Stimulated activated CD8-positive, alpha-beta memory T cell treated with anti-CD3 and anti-CD28 coated beads, Interleukin-2, amount 100 ng/mL, for 1 hour (primary cell): ENCODE measurements at places on chromosomes 2 and 18.

DNA sequence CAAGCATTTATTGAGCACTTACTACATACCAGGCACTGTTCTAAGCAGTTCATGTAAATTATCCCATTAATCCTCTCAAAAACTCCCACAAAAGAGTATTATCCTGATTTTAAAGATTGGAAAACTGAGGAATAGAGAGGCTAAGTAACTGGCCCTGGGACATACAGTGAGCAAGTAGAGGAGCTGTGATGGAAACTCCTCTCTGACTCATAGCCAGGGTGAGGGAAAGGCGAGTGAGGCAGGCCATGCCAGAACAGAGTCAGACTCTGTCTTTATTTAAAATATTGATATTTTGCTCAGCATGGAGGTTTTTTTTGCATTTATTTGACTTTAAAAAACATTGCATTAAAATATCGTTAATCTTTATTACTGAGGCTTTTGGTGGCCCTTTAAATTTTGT lies 208.0 kb downstream of the LOXHD1 start:
- no peak for DNase-seq

DNA sequence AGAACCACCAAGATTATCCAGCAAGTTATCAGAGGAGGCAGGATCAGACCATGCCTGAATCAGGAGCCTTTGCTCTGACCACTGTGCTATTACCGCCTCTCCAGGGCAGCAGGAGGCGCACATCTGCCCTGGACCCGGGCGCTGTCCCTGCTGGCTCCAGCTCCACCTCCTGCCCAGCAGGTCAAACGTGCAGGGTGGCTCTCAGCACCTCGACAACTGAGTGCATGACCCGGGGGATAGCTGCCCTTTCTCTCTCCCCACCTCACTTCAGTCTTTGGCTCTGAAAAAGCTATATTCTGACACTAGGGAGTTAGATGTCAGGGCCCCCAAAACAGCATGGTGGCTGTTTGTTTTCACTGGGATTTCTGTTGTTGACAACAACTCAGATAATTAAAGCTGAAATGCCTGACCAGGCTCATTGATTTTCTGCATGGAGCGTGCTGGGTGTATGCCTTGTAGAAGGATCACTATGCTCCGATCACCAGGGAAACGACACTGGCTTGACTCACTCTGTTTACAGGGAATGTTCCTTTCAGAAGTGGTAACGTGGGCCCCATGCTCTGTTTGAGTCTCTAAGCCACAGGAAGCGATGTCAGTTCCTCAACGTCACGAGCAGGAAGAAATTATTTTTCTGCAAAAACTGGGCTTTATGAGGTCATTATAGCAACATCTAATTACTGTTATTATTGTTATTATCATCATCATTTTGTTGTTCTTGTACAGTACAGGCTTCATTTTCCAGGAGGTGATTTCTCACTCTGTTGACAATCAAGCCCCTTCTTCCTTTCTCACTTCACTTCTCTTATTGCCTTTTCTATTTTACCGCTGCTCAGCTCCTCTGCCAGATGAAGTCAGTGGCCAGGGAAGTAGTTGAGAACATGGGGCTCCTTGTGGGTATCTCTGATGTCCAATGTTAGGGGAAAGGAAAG lies 125.6 kb downstream of the PLB1 start:
- peak; percentile 55 for DNase-seq

DNA sequence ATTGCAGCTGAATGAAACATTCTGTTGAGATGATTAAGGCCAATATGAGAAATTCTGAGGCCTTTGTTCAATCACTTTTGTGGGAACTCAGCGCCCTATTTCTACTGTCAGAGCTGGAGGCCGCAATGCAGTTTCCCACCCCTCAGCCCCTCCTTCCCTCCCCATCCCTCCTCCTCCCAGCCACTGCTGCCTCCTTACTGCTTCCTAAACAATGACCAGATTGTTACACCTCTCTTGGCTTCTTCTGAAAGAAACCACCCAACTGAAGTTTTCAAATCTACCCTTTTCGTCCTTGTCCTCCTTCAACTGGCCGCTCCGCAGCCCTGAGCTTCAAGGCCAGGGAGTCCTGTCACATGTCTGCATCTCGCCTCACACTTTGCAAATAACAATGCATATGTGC lies 36.7 kb upstream of the MAPK4 start:
- no peak for DNase-seq

DNA sequence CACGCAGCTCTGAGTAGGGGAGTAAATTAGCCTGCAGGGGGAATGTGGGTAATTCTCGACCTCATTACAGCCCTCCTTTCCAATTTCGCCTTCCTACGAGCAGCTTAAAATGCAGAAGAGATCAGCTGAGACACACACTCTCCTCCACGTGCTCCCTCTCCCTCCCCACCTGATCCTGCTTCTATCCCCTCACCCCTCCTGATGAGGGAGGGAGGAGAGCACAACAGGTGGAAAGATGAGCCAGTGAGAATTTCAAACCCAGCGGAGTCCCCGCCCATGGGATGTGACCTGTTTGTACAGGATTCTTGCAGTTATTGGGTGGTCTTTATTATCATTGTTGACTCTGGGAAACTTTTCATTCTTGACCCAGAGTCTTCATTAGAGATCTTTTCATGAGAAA lies 35.5 kb downstream of the DDX18 start:
- no peak for DNase-seq

- no peak for DNase-seq
These were observed 31.0 kb upstream of the ALLC start for GRCh38 chr2:3626812-3627499.

DNA sequence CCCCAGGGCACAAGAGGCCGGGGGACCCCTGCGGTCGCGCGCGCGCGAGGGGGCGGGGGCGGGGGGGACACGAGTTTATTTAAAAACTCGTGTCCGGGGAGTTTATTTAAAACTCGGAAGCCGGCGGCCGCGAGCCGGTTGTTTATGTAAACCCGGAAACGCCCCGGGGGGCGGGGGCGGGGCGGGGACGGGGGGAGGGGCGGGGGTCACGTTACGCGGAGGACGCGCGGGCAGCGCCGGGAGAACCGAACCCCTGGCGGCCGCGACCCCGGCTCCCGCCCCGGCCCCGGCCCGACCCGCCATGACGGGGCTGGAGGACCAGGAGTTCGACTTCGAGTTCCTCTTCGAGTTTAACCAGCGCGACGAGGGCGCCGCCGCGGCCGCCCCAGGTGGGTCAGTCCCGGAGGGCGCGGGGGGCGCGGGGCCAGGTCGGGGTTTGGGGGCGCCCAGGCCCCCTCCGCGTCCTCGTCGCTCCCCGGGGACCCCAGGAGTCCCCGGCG lies 4.4 kb downstream of the NFATC1 start:
- DNase-seq = peak; percentile 58

- no peak for DNase-seq
These were observed 113.8 kb upstream of the SALL3 start for GRCh38 chr18:78865771-78866310.

DNA sequence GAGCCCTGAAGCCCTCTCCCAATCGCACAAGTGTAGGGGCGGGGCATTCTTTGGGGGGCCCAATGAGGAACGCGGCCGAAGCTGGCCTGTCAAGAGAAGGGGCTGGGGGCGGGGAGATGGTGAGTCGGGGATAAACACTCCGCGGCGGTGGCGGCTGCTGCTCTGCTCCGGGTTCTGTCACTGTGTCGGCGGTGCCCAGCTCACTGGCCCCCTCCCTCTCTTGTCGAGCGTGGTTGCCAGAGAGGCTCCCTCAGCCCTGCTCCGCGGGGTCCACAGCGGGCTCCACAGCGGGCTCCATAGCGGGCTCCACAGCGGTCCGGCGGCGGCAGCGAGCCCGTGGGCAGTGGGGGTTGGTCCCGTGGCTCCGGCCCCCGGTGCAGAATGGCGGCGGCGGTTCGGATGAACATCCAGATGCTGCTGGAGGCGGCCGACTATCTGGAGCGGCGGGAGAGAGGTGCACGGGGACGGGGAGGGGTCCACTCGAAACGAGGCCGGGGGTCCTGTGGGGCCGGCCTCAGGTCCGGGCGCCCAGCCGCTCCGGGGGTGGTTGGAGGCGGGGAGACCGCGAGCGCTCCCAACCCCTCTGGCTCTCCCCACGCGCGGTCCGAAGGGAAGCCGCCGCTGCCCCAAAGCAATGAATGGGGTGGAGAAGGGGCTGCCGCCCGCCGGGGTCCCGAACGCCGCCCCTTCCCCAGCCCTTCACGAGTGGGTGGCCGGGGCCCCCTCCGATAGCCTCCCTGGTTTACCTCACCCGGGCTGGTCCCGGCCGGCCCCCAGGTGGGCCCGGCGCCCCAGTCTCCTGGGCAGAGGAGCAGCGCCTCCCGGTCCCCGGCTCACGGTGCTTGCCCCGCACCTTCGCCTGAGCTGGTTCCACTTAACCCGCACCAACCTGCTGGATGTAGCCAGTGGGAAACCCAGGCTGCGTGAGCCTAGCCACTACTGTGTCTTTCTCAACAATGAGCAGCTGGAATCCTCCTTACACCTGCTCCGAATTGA lies at the start of gene MXD1:
Gene MXD1, plus strand, starts transcription at position 160 of the 996 bp plus-strand sequence. Its CDS starts 222 bp downstream, at position 382.
- peak; percentile 99 for DNase-seq

GRCh38 chr2:238330391-238330790 lies 10.1 kb downstream of the TRAF3IP1 start:
- no peak for DNase-seq

DNA sequence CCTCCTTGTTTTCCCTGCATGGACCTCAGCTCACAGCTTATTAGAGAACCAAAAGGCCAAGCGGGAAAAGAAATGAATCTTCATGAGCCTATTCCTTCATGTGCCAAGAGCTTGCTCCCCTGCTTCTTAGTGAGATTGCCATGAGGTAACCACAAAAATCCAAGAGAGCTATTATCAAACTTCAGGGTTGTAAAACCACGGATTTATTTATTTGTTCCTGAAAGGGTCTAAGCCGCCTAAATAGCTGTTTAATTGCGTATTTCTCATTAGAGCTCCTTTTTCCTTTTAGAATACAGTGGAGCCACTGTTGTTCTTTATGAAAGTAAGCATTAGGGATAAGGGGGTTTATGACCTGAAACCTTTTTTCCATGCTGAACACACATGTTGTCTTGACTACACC lies 58.0 kb downstream of the SRD5A2 start:
- DNase-seq = no peak

DNA sequence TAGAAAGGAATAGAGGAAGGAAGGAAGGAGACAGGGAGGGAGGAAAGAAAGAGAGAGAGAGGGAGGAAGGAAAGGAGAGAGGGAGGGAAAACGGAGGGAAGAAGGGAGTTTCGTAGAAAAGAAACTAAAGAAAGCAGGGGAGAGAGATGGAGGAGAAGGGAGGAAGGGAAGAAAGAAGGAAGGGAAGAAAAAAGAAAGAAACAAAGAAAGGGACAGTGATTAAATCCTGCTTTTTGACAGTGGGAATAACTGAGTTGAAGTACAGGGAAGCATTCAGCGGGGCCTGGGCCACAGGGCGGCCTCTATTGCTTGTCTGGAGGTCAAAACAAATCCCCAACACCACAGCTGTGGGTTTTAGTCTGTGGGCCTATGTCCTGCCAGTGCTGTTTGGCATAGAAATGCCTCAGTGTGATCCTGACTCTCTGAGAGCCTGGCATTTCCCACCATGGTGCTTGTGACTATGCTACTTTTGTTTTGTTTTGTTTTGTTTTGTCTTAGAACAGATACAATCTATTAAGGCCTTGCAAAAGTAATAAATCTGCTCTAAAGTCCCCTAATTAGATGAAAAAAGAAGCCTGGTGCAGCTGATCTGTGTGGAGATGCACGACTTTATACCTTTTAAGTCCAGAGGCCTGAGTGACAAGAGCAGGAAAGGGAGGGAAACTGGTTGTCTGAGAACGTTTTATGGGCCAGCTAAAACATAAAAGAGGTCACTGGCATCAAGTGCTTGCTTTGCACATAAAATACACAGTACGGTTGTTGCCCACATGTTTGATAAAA lies 40.0 kb downstream of the IL1RL2 start:
- no peak for DNase-seq

- DNase-seq = no peak
These were observed 769 bp downstream of the ATF2 start for GRCh38 chr2:175167076-175167791.

DNA sequence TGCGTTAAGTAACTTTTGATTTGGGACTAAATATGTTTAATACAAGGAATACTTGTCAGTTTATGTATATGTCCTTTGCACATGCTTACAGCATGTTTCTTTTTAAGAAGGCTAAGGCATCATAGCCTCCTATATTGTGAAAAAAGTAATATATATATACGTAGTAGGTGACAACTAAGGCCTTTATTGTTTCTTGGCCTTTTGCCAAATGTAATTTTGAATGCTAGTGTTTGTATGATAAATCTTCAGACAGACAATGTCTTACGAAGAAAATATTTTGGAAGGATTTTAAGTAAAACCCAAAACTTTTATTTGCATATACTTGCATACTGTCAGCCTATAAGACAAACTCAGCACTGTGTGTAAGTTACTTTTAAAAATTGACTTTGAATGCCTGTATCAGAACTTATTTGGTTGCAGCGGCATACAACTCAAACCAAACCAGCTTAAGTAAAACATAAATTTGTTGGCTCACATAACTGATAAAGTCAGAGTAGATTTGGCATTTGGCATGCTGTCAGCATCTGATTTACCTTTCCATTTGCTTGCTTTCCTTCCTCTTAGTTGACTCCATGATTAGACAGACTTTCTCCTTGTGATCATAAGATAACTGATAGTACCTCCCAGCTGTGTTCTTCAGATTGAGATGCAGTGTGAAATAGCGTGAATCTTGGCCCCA lies 24.4 kb downstream of the UBE2E3 start:
- no peak for DNase-seq

DNA sequence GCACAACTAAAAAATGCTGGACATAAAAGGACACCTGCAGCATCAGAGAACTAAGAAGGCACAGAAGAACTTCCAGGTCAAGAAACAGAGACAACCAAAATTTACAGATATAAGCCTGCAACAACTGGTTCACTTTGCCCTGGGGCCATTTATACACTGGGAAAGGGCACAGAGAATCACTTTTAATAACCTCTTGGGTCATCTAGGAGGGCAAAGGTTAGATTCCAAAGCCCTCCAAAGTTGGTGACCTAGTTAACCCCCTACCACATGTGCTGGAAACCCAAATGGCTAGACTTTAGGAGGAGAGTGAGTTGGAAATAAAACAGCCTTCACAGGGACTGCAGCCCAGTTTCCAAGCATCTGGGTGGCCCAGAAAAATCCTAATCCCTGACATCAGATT lies 3.3 kb downstream of the RNU4ATAC start:
- DNase-seq = no peak

DNA sequence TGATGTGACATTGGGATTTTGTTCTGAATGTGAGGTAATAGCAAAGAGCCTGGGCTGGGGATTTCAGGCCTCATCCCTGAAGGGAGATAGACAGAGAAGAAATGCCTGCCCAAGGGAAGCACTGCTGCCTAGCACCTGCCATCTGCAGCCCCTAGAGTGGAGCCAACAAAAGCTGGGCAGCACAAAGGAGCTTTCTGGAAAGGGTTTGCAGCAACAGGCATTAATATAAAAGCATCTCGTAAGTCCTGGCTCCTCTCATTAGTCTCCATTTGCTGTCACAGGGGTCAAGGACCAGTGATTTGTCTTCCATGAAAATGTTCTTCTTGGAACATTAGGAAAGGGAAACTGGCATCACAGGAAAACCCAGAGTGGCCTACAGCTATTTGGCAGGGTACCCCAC lies 157.2 kb upstream of the SLC14A2 start:
- DNase-seq = no peak

GRCh38 chr2:190881598-190882410 lies 1.2 kb downstream of the GLS start:
- peak; percentile 42 for DNase-seq

- no peak for DNase-seq
These were observed 157.3 kb upstream of the APCDD1 start for GRCh38 chr18:10297086-10297485.

GRCh38 chr2:226334981-226335720 lies 464.5 kb downstream of the IRS1 start:
- DNase-seq = no peak
